ENCODE measurements at places on chromosomes 5 and 9.

GRCh38 chr5:169421677-169422076, 120.7 kb upstream of the SLIT3 start:
- no peak for DNase-seq

DNA sequence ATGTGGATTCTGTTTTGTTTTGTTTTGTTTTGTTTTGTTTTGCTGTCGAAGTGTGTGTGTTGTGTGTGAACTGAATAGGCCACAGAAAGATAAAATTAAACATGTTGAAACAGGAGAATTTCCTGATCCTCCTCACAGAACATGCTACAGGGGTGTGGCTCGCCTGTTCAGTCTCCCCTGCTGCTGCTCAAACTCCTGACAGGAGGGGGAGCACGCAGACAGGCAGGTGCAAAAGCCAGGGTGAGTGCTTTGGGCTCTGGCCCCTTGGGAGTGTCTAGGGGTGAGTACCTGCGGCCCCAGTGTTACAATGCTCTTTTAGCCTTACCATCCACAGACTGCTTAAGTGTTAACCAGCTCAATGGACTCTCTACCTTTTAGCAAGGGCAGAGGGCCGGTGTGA, 473.5 kb downstream of the MAT2B start:
- DNase-seq, result no peak

DNA sequence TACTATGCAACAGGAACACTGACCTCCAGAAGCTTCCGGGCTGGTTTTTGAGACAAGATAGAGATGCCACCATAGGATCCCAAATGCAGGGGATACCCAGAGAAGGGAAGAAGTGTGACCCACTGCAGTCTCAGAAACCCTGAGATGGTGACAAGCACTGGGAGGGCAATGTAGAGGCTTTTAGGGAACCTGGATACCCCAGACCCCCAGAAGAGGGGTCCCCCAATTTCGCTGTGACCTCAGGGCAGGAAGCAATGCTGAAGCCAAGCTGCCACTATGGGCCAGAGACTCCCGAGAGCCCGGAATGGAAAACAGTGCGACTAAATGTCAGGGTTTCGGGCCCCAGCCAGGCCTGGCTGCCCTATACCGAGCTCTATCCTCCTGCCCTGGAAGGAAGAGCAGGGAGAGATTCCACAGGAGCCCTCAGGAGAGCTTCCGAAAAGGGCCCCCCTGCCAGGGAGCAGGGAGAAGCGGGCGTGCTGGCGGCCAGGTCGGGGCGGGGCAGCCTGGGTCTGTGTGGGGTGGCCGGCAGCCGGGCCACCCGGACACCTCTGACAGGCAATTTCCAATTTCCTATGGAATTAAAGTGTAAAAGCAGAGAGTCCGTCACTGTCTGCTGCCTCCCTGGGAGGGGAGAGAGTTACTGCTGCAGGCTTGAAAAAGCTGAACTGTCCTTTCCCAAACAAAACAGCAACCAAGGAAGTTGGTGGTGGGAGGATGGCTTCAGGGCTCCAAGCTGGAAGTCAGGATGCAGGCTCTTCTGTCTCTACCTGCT, 154.2 kb downstream of the FGF18 start:
- DNase-seq, result no peak

GRCh38 chr5:75694781-75695180, 22.5 kb downstream of the POC5 start:
- DNase-seq, result no peak

GRCh38 chr5:124421584-124421983, 324.9 kb downstream of the ZNF608 start:
- no peak for DNase-seq

DNA sequence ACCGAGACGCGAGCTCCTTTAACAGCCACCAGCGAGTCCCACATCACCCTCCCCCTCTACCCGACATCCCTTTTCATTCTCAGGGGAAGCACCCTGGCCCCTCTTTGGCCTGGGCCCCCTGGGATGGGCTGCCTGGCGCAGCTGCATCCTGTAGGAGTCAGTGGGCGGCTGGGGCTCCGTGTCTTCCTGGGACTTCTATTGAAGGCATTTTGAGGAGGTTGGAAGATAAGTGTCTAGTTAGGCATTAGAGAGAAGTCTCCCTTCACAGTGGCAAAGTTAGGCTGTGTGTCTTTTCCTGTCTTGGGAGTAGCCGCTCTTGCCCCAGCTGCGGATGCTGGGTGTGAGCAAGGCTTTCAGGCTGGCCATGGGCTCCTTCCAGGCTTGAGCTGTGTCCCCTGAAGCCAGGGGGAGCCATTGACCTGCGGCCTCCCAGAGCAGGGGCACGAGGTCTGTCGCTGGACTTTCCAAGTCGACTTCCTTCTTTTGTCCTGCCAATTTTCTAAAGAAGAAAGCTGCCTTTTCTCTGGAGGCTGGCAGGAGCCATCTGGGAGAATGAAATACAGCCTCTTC, 18.6 kb upstream of the NKD2 start:
- no peak for DNase-seq

GRCh38 chr5:113552137-113552536, 38.6 kb downstream of the YTHDC2 start:
- no peak for DNase-seq

DNA sequence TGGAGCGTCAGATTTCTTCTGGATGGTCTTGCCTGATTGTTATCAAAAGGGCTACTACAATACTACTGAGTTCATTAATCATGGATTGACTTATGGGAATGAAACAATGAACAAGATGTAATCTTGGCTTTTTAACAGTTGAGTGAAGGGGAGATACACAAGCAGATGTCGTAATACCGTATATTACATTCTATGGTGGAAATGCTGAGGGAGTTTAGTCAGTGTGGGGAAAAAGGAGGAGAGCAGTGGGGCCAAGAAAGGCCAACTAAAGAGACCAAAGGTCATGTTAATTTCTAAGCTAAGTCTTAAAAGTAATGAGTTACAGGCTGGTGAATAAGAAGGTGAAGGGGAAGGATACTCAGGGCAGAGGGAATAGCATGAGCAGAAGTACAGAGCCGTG, 29.0 kb upstream of the PSAT1 start:
- no peak for DNase-seq

DNA sequence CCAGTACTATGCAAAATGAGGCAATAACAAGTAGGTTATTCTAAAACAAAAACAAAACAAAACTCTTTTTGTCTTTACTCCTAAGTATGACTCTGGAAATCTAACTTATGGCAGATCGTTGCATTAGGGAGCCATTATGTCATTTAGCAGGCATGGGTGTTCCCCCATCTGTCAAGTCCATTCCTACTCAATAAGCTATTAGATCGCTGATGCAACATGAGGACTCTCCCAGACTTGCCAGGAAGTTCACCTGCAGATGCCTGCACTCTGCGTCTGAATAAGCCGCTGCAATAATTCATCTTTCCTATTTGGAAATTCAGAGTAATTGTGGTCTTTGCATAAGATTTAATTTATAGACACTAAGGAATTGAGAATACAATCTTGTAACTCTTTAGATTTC, 585.0 kb downstream of the KIF4B start:
- DNase-seq, result no peak
